Right hindlimb (tissue), 1 donor: ENCODE measurements at places on chromosomes 2 and 18.

- no peak for DNase-seq
Observed at GRCh38 chr2:241052677-241053360, 49.3 kb downstream of the MTERF4 start.

DNA sequence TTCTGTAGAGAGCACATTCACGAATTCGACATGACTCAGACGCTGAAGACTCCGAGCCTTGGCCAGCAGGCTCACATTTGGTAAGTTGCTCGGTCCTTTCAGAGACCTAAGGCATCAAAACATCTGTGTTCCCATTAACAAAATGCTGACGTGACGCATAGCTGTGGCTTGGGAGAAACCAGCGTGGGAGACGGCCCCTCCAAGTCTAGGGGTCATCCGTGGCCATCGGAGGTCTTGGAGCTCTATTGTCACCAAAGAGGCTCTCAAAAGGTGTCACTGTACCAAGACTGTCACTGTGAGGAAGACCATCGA, 14.9 kb downstream of the FBLN7 start:
- DNase-seq: no peak

DNA sequence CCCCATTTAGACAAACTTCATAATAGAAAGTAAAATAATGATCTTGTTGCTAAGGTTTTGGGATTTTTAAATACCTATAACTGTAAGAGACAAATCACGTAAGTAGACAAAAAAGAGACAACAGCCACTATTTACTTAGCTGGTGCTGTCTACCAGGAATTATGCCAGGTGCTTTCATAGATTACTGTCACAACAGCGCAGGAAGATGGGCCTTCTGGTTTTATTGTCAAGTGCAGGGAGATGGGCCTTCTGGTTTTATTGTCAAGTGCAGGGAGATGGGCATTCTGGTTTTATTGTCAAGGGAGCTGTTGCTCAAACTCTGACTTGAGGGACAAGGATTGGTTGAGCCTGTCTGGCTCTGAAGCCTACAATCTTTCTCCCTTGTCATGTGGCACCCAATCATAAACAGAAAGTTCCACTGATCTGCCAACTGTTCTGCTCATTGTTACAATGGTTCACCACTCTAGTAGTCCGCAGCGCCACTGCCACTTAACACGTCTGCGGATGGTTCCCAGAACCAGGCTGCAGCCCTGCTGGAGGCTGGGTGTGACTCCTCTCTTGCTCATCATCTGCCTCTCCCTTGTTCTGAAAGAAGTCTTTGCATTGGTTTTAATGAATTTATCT, 95.0 kb downstream of the RNF144A start:
- no peak for DNase-seq

GRCh38 chr18:77140030-77140429, 7.4 kb upstream of the MBP start:
- no peak for DNase-seq

- DNase-seq: no peak
Observed at GRCh38 chr2:109266496-109266895, 137.5 kb downstream of the SH3RF3 start.

GRCh38 chr2:42767080-42767898, 3.4 kb upstream of the OXER1 start:
- no peak for DNase-seq

DNA sequence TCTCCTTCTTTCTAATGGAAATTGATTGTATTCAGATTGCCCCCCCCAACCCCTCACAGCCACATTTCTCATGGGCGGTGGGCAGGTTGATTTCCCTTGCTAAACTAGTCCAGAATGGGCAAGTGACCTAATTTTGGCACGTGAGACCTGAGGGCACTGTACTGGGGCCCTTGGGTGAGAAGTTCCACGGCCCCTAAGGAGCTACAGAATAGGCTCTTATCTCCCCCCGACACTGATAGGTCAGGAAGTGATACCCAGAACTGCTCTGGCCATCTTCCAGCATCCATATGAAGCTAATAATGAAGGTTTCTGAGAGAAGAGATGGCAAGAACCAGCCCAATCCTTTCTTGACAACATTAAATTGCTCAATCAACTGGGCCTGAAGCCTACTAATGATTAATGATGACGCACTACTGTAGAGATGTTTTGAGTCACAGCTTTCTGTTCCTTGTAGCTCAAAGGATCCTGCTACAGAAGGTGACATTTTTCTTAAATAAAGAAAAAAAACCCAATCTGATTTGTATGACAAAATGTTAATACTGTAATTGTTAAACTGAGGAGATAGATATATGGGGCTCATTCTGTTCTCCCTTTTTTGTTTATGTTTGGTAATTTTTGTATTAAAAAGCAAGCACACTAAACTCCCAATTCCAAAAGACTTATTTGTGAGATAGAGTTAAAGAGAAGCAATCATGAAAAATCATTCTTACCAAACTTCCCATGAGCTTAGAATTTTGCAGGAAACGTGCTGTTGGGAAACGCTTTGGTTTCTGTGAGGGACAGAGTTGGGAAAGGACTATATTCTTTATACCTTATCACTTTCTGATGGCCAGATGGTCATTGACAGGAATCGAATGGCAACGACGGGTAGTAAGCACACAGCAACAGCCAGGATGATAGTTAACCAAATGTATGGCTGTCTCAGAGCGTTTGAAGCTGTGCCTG, 28.2 kb upstream of the NARS1 start:
- DNase-seq: no peak

GRCh38 chr2:120729406-120730399, 6.0 kb upstream of the GLI2 start:
- DNase-seq: no peak

DNA sequence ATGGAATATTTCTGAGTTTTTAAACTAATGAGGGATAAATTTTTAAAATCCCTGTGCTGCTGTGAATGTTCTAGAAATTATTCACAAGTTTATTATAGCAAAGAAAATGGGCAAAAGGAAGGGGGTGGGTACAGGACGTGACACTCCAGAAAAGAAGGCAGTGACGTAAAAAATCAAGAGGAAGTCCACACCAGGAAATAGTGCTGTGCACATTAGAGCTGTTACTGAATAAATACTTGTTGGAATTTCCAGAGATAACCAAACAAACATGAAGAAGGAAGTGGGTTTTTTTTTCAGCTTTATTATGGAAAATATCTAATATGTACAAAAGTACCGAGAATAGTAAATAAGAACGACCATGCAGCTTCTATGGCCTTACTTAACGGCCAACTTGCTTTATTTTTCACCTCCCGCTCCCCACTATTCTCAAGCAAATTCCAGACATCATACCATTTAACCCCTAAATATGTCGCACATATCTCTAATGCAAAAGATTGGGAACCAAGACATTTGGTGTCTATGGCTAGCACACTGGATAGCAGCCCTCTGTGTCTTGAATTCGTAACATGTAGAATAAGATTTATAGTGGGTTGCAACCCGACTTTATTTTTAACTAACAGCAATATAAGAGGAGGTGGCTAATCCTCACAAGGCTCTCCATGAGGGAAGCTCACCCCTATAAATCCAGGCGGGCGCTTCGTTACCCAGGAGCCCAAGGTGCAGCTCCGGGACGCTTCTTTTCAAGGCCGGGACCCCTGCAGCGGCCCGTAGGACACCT, 580 bp upstream of the NDUFV2 start:
- DNase-seq: no peak

DNA sequence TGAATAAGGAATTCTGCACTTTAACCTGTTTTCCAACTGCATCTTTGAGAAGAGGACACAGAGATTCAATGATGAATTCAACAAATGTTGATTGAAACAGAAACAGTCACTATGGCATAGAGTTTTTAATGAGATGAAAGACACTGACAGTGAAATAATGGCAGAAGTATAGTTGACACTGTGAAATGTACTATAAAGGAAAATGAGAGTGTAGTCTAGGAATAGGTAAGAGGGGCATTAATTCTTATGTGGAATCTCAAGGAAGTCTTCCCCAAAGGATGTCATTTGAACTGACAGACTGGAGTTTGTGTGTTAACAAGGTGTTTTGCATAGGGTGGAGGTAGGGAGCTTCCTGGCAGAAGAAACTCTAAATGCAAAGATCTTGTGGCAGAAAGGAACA, 566.2 kb downstream of the TDRD15 start:
- no peak for DNase-seq

GRCh38 chr2:226270285-226271058, 529.1 kb downstream of the IRS1 start:
- DNase-seq: no peak

GRCh38 chr2:168841445-168841844, 39.0 kb downstream of the NOSTRIN start:
- DNase-seq: no peak

GRCh38 chr2:100654611-100655010, 91.8 kb downstream of the PDCL3 start:
- no peak for DNase-seq

DNA sequence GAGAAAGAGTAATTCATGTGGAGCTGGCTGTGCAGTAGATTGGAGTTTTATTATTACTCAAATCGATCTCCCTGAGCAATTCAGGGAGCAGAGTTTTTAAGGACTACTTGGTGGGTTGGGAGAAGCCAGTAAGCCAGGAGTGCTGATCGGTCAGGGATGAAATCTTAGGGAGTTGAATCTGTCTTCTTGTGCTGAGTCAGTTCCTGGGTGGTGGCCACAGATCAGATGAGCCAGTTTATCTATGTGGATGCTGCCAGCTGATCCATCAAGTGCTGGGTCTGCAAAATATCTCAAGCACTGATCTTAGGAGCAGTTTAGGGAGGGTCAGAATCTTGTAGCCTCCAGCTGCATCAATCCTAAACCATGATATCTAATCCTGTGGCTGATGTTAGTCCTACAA, 17.0 kb upstream of the UGT1A8 start:
- DNase-seq: no peak

- DNase-seq: no peak
Observed at GRCh38 chr2:86510436-86510933, 52.8 kb downstream of the CHMP3 start.

DNA sequence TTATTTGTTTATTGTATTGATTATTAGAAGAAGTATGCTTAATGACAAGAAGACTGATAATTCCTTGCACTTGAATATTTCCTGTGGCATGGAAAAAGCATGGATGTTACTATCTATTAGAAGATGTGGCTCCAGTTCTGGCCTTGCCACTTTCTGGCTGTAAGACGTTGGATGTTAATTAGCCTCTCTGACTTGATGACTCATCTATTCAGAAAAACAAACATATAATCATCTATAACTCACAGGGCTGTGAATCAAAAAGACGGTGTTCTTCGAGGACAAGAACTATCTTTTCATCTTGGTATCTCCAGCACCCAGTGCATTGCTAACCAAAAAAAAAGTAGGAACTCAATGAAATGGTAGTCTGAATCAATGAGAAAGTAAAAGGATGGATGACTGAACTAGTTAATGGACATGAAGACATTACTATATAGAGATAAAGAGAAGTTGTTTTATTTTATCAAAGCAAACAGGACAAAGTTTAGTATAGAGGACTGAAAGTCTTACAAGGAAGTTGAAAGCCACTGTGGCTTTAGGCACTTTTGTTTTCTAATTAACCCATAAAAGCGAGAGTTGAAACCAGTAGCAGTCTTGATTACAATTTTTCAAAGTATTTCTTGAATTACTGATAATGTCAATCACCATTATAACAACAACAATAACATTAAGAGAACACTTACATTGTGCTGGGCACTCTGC, 145.3 kb downstream of the RND3 start:
- no peak for DNase-seq

- DNase-seq: no peak
Observed at GRCh38 chr18:44651478-44651877, 29.2 kb upstream of the SETBP1 start.

DNA sequence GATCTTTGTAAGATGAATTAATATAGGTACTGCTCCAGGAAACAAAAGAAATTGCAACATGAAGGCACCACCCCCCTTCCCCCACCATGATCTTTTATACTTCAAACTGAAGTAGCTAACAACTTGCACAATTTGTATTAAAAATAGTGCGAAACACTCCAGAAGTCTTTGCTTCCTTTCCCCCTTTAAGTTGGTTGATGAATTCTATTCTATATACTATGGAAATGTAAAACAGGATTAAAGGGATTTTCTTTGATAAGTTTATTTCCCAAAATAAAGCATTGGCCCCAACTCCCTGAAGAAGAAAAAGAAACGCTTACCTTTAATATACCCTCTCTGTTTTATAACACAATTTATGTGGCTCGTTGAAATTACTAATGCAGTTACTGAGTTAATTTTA, 227.1 kb downstream of the ARHGAP15 start:
- DNase-seq: no peak

- DNase-seq: no peak
Observed at GRCh38 chr18:75247611-75248421, 37.2 kb downstream of the TSHZ1 start.

DNA sequence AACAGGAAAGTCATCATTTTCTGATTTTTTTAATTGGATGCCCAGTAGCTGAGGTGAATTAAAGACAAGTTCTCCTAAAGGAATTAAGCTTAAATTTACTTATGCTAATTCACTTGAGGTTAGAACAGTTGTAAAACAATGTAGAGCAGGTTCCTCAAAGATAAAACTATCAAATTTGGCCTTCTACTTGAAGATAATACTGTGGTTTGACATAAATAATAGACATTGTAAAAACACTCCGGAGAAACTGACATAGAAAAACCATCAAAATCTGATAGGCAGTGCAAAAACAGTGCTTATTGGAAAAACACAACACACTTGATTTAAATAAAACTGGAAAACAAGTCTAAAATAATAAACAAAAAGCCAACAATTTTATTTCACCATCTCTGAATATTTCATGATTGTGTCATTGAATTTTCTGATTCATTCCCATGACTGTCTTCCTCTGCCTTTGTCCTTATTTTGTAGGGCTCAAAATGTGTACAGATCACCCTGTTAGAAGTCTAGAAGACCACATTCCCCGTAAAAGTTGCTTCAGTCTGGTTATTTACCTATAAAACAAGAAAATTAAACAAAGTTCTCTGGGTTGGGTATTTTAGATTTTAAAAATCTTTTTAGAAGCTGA, 28.3 kb upstream of the SLC40A1 start:
- no peak for DNase-seq

DNA sequence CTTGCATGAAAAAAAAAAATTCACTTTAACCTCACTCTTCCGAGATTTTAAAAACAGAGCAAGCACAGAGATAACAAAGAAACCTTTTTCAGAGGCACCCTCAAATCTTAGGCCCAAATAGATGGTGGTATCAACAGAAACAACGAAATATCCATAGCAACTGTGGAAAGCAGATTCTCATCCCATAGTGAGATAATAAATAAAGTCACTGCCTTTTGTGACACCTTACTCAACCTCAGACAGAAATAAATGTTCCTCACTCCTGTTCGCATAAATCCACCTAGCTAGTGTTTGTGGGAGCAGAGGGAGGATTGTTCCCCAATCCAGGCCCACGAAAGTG, 60.9 kb upstream of the RTN4 start:
- DNase-seq: no peak

- DNase-seq: no peak
Observed at GRCh38 chr18:24136967-24137373, 1.9 kb upstream of the CABYR start.

DNA sequence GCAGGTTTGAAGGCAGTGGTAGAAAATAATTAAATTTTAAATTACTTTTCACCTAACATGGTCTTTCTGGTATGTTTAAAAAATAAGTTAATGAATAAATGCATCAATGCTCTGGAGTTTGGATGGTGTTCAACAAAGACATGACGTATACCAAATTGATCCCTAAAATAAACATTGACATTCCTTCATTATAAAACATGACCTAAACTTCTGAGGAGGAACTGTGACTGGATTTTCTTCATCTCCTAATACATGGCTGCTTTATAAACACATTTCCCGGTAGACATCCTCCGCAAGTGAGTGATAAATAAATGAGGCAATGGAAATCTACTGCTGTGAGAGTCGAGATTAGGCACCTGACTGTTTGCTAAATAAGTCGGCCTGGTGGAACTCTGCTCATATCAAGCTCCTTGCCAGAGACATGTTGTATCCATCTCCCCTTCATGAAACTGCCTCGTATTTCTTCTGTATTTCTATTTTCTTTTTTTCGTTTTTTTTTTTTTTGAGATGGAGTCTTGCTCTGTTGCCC, 362.3 kb downstream of the RNF144A start:
- DNase-seq: no peak
